ENCODE measurements at places on chromosomes 3 and 15.

- DNase-seq = no peak
These were observed 10.0 kb downstream of the PLXND1 start for GRCh38 chr3:129596194-129597086.

DNA sequence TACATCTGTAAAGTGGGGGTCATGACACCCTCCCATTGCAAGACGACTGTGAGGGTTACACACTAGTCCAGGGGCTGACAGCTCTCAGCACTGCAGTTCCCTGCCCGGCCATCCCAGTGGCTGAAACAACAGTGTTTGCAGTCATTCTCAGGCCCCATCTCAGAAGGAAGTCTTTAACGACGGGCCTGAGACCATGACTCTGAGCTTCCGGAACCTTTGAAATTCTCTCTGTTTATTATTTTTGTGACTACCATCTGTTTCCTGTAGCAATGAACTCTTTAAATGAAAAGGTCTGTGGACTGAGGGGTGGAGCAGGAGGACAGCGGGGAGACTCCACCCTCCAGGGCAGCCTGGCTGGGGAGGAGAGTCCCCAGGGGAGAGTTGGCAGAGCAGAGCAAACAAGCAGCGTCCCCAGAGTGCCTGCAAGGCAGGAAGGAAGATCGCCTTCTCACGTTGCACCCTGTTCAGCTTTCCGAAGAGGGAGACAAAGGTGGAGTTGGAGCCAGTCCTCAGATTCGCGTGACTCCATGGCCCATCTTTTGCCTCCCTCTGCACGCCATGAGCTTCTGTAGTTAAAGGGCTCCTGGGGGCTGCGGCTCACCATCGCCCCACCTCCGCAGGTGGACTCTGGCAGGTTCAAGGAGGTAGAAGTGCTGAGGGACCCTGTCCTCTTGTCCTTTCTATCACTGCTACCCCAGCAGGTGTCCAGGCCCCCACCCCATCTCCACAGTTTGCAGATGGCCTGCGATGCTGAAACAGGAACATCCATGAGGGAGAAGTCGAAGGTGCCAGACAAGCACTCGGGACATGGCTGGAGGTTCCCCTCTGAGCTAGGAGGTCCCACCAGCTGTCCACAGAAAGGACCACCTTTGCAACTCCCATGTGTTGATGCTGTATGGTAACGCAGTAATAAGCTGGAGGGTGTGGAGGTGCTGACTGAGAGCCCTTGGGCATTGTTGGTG lies 525.8 kb upstream of the PROK2 start:
- DNase-seq = peak; percentile 34

- peak; percentile 72 for DNase-seq
These were observed 23.2 kb upstream of the VILL start for GRCh38 chr3:37967260-37967881.

DNA sequence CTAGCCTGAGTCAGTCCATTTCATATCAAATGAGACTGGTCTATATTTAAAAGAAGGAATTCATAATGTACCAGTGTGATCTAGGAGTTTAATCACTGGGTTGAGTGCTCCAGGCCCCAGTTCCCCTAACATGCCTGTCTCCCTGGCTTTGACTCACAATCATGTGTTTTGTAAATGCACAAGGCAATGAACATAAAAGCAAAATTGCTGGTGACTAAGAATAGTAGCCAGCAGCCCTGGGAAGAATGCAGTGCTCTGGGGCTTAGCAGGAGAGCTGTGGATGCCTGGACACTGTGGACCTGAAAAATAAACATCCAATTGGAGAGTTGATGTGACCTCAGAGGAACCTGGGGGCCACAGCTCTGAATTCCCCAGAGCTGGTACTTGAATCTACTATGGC lies 50.3 kb downstream of the SYNPR start:
- DNase-seq = no peak

GRCh38 chr15:41985236-41986160 lies 13.1 kb upstream of the EHD4 start:
- DNase-seq = no peak

- DNase-seq = no peak
These were observed 58.9 kb downstream of the SFMBT1 start for GRCh38 chr3:52986938-52987337.

GRCh38 chr3:29922992-29923746 lies 642.3 kb downstream of the RBMS3 start:
- DNase-seq = no peak

DNA sequence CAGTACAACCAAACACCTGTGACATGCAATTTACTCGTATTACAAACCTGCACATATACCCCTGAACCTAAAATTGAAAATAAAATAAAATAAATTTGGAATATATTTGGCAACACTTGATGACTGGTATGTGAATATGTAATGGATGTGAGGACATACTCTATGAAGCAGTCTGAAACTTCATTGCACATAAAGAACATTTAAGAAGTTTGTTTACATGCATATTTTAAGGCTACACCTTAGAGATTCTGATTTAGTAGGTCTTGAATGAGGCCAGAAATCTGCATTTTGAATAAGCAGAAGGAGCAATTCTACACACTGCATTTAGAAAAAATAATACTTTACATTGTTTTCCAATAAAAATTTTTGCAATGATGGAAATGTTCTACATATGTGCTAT lies 284.7 kb downstream of the LSAMP start:
- DNase-seq = no peak

GRCh38 chr3:55189359-55189801 lies 261.5 kb upstream of the LRTM1 start:
- no peak for DNase-seq

GRCh38 chr3:115912372-115912771 lies 289.1 kb downstream of the GAP43 start:
- no peak for DNase-seq
